A549 (cell line): ENCODE measurements at places on chromosomes 4 and X. TPM values are rescaled to one million over a fixed set of nuclear protein-coding genes. Genes with fewer than 3 reads are reported as not detected.

CYSLTR1 gene
- not detected in 3 replicates for polyA plus RNA-seq

GRCh38 chr4:113840861-113841260 is 79.3 kb upstream of the CAMK2D start:
- no peak for DNase-seq

DNA sequence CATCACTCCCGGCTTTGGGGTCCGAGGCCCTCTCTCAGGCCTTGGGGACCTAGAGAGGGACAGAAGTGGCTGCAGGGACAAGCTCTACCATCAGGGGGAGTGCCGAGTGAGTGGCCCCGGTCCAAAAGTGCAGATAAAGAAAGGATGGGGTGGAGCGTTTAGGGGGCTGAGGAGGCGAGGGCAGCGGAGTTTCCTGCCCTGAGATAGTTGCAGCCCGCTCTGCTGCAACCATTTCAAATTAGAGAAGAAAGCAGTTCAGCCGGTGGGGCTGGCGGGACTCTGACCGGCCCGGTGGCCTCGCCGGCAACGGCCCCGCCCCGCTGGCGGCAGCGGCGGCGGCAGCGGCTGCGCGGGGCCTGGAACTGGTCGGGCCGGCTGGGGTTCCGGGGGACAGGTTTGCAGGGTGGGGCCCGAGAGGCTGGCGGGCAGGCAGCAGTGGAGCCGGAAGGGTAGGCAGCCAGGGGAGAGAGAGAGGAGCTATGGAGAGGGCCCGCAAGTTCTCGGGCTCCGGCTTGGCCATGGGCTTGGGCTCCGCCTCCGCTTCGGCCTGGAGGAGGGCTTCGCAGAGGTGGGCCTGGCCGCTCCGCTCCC is 7.6 kb downstream of the DLG3 start:
- DNase-seq: peak; percentile 37

SPINK2 gene
- polyA plus RNA-seq: not detected in 3 replicates

DNA sequence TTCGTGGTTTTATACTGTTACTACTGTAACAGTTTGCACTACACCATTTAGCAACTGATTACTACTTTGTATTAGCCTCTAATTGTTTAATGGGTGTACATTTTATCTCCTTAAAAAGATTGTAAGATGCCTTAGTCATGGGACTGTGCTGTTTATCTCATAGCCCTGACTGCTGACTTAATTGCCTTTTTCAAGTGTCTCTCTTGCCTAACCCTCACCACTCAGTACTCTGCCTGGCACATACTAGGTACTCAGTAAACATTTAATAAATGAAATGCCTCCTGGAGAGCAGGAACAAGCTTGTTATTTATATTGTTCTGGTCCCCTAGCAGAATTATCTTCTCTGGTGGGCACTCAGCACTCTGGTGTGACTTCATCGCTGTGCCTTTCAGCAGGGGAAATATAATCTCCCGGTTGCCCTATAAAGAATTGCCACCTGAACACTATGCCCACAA is 1.7 kb upstream of the STIM2 start:
- no peak for DNase-seq

DNA sequence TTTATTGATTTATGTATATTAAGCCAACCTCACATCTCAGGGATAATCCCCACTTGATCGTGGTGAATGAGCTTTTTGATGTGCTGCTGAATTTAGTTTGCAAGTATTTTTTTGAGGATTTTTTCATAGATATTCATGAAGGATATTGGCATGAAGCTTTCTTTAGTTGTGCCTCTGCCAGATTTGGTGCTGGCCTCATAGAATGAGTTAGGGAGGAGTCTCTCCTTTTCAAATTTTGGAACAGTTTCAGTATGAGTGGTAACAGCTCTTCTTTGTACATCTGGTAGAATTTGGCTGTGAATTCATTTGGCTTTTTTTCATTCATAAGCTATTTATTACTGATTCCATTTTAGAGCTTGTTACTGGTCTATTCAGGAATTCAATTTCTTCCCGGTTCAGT is 197.2 kb upstream of the NDST4 start:
- DNase-seq: no peak

ITGB1BP2 gene
- polyA plus RNA-seq: 1.4 to 2.4 TPM (median 2.0 TPM) in 3 replicates

DNA sequence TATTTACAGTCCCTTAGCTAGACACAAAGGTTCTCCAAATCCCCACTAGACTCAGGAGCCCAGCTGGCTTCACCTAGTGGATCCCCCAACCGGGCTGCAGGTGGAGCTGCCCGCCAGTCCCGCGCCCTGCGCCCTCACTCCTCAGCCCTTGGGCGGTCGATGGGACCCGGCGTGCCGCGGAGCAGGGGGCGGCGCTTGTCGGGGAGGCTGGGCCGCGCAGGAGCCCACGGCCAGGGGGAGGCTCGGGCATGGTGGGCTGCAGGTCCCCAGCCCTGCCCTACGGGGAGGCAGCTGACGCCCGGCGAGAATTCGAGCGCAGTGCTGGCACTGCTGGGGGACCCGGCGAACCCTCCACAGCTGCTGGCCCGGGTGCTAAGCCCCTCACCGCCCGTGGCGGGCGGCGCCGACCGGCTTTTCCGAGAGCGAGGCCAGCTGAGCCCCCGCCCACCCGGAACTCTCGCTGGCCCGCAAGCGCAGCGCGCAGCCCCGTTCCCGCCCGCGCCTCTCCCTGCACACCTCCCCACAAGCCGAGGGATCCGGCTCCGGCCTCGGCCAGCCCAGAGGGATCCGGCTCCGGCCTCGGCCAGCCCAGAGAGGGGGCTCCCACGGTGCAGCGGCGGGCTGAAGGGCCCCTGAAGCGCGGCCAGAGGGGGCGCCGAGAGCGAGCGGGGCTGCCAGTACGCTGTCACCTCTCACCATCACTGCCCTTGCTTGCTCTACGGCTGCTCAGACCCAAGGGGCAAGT is 39.4 kb downstream of the WFS1 start:
- DNase-seq: no peak

HSD17B13 gene
- polyA plus RNA-seq: 0.05 to 0.08 TPM in 2 of 3 replicates, not detected in the other

ZNF157 gene
- polyA plus RNA-seq: 0.05 to 0.08 TPM (median 0.05 TPM) in 3 replicates
